T-helper 1 cell (primary cell): ENCODE measurements at places on chromosomes 13 and 19.

- no peak for DNase-seq
Measured at GRCh38 chr19:2944403-2944774, 382 bp downstream of the ZNF77 start.

GRCh38 chr19:9673912-9674662 is 813 bp downstream of the ZNF562 start:
- peak; percentile 43 for DNase-seq

- DNase-seq: peak; percentile 35
Measured at GRCh38 chr19:2775556-2776430, 7.3 kb downstream of the SGTA start.

DNA sequence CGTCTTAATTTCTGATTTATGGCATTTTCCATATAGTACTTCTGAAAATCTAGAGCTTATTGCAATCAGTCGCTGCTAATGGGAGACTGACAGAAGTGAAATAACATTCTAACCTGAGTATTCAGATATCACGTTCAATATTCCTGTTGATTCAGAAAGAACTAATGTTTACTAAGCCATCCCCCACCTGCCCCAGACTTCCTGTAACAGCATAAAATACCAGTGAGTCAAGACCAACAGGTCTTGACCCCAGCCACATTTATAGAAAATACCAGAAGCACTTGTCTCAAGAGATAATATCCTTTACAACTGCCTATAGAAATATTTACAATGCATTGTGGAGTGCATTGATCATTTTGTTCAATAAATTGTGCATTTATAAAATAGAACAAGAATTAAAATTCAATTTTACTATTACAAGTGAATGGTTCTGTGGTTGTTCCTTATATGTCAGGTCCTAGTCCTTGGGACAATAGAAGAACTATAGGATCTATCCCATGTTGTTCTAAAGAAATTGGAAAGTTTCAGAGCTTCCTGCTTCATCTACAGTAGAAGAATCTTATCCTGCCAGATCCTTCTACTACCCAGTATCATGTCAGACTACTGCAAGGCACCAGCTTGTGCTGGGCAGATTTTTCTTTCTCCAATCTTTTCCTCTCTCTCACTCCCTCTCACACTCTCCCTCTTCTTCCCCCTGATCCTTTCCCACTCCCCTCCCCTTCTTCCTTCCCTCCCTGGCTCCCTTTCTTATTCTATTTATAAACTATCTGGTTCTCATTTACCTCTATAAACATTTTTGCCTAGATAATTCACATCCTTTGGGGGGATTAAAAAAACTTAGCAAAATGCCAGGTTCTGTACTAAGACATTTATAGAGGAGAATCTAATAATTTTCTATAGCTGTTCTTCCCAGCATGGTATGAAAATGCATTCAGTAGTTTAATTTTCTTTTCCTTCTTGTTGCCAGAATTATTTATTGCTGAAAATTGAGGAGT is 629.9 kb downstream of the DIAPH3 start:
- no peak for DNase-seq

DNA sequence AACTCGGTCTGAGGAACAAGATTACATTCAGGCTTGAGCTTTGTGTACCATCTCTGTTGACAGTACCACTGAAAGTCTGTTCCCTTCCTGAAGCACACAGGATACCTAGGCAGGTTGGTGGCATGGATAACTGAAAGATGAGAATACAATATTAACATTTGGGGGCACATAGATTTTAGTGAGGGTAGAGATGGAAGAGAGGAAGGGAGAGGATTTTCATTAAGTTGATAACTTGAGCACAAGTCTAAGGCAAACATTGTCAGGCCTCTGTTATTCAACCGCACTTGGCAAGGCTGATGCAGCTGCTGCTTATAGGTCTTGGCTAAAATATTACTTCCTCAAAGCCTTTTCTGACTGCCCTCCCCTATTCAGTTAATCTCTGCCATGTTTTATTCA is 10.9 kb downstream of the MIR17HG start:
- DNase-seq: no peak

GRCh38 chr19:8036434-8037099 is 16.0 kb upstream of the CCL25 start:
- no peak for DNase-seq

DNA sequence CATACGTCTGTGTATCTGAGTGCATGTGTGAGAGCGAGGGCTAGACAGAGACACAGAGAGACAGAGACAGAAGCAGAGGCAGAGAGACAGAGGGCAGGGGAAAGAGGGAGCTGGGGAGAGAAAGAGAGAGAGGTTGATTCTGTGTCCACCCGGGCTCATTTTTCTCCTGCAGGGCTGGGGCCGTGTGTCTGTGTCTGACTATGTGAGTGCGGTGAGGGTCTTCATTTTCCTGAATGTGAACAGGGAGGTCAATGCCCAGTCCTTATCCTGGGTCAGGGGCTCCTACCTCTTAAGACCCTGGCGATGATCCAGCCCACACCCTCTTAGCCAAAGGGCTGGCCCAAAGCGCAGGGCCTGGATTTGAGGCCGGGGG is 17.7 kb downstream of the LRRC4B start:
- DNase-seq: no peak

- no peak for DNase-seq
Measured at GRCh38 chr13:40026741-40027140, 371.3 kb downstream of the COG6 start.
